ENCODE measurements at places on chromosomes 5 and 9.

GRCh38 chr5:43314724-43315123, 1.5 kb upstream of the HMGCS1 start:
- DNase-seq, result no peak

- DNase-seq, result no peak
Measured at GRCh38 chr9:89854715-89855475, 250.1 kb downstream of the GADD45G start.

DNA sequence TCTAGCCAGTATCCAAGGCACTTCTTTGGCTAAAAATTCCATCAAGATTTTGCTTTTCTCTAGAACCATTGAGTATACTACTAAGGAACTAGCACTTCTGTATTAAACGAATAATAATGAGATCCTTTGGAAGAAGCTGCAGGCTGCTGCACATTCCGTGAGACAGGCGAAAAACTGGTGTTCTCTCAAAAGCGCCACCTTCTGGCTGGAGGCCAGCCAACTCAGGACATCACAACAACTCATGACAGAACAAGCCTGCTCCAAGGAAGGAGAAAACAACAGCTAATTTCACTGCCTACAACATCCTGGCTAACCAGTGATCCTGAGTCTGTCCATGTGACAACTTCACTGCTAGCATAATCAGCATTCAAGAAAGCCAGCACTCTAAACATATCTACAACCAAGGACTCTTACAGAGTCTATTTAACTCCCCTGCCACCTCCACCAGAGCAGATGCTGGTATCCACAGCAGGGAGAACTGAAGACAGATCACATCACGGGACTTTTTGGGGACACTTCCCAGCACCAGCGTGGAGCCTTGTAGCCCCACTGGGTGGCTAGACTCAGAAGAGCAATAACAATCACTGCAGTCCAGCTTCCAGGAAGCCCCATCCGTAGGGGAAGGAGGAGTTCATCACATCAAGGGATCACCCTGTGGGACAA, 150.5 kb downstream of the YTHDC2 start:
- DNase-seq, result peak; percentile 6

DNA sequence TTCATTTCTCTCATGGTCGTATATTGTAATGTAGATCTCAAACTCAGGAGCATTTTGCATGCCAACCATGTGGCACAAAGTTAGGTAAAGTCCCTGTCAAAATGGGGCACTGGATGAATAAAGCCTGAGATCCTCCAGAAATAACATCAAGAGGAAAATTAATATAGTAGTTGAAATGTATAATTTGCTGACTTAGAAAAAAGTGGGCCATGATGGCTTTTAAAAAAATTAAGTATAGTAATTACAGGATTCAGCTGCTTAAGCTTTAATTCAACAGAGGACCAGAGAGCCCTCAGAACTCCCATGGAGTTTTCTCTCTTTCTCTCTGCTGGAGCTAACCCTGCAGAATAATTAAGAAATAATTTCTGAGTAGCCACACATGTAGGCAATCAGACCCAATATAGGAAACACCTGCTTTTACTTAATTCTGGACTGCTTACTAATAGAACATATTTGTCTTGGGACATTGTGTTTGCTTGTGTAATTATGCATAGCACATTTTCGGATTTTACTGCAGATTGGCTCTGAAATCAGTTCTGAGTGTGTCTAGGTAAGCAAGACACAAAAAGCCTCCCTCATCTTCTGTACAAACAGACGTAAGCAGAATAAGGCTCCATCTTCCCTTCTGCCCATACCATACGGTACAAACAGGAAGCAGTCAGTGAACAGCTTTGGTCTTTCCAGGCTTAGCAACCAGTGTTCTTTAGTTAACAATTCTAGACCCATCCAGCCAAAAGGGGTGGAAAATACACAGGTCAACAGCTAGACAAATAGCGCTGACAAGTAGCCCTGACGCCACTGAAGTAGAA, 26.5 kb upstream of the PCSK1 start:
- DNase-seq, result no peak

DNA sequence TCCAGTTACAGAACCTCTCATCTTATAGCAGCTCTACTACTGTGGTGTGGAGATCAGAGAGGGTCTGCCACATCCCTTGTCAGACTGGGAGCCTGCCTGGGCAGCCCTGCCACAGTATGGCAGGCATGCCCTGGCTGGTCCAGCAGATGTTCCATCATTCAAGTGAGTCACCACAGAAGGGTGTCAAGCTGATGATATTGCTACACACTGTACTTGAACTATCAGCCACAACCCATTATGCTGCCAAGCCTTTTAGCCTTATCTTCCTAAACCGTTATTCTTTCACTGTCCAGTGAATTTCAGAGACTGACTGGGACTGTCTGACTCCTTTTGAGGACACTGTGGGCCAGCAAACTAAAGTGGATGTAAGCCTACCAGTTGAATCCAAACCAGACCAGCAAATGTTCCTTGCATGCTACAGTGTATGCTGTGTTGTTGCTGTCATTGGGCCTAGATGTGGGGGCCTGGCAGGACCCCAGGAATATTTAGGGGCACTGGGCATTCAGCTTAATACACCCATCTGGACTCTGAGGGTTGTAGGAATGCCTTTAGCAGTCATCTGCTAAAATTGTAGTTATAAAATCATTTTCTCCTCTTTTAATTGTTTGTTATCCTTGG, 202.6 kb downstream of the NR3C1 start:
- no peak for DNase-seq

- DNase-seq, result no peak
Measured at GRCh38 chr5:24094081-24094679, 550.6 kb downstream of the CDH10 start.

DNA sequence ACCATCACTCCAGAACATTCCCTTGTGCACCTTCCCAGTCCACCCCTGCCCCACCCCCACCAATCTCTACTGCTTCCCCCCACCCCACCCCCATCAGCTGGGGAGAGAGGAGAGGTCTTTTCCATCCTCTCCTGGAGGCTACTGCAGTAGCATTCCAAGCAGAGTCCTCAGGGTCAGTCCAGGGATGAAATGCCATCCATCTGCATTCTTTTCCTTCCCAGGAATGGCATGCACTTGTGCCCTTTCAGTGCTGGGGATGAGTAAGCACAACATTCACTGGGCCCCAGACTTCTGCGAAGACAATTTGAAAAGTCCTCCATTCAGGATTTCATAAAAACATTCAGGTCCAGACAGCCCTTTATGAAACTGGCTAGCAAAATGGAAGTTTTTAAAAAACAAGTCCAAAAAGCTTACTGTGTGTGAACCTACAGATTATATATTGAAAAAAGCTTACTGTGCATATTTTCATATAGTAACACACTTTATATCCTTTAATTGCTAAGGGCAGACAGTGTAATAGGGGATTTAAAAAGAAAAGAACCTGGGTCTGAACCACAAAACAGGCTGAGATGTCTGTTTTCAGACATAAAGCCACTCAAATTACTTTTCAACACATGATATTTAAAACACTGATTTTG, 50.0 kb upstream of the GOLPH3 start:
- DNase-seq, result no peak

DNA sequence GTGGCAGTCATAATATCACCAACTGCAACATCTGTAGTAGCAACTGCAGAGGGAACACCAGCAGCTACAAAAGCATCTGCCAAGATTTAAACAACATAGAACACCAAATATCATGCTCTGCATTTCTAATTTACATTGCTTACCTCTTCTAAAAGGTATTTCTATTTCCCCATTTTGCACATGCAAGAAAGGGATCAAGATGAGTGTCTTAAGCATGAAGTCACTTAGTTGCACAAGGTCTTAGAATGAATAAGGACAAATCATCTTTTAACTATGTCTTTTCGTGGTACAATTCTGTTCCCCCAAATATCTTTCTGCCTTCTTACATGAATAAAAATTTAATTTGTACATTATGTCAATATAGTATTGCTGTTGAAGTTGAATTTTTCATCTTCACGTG, 1746.4 kb downstream of the EFNA5 start:
- no peak for DNase-seq

GRCh38 chr9:114449236-114449635, 56.0 kb downstream of the WHRN start:
- no peak for DNase-seq

GRCh38 chr5:35753500-35753899, 103.2 kb upstream of the IL7R start:
- DNase-seq, result no peak

- no peak for DNase-seq
Measured at GRCh38 chr5:5487585-5488360, 65.3 kb downstream of the ICE1 start.

- DNase-seq, result no peak
Measured at GRCh38 chr5:118692811-118693342, 295.5 kb downstream of the DTWD2 start.

- no peak for DNase-seq
Measured at GRCh38 chr5:128111818-128112448, 28.4 kb downstream of the SLC12A2 start.

- DNase-seq, result no peak
Measured at GRCh38 chr5:125189531-125189941, 443.1 kb upstream of the ZNF608 start.

- DNase-seq, result no peak
Measured at GRCh38 chr5:144205141-144205551, 34.5 kb downstream of the KCTD16 start.

DNA sequence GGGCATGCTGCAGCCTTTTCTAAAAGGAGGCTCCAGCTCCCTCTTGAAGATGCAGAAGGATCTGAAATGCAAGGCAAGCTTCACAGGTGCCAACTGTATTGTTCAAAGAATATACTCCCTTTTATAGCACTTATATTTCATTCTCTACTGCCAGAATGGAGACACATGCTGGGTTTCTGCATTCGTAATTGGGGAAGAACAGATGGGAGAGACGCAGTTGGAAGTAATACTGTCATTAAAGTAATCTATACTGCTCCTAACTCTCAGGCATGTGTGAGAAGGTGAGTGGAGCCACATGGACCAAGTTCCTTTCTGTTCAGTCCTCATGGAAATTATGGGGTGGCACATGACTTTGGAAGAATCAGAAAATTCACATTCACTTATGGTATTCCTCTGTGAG, 226.4 kb downstream of the TRIM32 start:
- DNase-seq, result no peak

- DNase-seq, result no peak
Measured at GRCh38 chr9:105248691-105249090, 4.2 kb downstream of the SLC44A1 start.

GRCh38 chr9:129412814-129413536, 207.9 kb downstream of the C9orf50 start:
- peak; percentile 24 for DNase-seq

DNA sequence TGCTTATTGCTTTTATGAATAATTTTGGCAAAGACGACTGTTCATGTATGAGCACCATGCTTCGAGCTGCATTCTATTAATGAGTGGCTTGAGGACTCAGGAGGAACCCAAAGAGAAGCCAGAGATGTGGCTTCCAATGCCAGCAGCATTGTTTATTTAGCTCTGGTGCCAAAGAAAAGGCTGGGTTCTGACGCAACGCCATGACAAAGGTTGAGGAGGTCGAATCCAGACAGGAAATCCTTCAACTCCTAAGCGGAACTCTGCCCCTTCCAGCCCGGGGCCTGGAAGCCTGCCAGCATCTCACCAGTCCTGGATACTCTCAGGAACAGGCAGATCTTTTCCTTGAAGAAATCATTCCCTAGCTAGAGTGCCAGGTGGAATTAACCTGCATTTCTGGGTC, 104.4 kb downstream of the ARHGAP26 start:
- DNase-seq, result no peak

- no peak for DNase-seq
Measured at GRCh38 chr5:123178683-123179082, 89.6 kb downstream of the PRDM6 start.

DNA sequence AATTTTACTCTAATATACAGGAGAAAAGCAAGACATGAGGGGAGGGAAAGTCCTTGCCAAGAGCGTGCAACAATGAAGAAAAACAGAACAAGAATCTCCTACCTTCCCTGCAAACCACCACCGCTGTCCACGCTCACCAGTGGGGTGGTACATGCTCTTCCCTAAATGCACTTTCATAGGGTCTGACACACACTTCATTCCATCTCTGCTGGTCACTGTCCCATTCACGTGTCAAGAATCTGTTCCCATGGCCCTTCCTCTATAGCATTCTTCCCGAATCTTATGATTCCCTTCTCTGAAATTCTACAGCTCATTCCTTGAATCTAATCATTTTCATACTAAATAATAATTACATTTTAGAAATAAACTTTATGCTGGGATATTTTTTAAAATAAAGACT, 11.4 kb upstream of the DNAH5 start:
- no peak for DNase-seq

DNA sequence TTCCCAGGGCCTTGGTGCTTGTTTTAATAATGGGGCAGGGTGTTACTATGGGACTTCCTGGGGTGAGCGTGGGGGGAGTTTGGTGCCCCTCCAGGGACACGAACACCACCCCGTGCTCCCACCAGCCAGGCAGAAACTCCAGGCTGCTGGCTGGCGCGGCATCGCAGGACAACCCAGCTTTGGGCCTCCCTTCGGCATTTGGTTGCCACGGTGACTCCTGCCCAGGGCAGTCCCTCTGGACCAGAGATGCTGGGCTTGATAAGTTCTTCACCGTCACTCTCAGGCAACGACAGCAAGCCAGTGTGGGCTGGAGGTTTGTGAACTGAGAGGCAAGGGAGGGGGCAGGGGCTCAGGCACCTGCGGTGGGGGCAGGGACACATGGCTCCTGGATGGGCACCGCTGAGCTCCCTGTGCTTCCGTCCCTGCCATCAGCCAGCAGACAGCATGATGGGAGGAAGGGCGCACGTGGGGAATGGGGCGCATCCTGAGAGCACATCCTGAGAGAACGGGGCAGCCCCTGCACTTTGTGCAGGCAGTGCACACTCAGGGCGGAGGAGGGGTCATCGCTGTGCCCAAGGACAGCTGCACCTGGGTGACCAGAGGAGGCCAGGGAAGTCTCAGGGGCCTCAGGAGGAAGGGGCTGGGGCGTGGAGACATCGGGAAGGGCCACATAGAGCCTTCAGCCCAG, 116.4 kb downstream of the RXRA start:
- no peak for DNase-seq

DNA sequence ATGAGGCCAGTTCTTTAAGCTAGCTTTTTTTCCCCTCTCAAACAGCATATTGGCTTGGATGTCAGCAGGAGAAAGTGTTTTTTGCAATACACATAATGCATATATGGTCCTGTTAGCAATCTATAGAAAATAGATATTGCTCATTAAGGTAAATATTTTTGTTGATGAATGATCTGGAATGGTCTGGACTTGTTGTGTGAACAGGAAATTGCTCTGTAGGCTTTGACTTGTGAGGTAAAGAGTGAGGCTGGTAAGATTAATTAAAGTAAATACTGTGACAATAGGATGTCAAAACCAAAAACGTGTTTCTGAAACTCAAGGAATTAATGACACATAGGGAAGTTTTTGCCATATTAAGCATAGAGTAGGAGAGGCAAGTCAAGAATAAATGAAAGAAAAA, 176.0 kb downstream of the TRIO start:
- no peak for DNase-seq

DNA sequence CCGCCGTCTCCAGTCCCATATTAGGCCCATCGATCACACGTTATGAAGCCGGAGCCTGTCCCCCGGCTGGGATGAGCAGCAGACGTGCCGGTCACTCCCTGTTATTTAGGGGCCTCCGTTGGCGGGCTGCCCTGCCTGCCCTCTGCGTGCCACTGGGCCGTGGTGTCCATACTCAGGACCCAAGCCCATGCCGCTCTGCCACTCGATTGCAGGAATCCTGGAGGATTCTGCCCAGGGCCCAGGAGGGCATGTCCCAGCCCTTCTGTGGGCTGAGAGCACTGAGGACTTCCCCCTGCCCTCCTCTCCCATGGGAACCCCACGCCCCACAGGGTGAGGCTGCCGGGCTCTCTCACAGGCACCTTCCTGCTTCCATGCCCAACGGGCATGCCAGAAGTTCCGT, 19.6 kb upstream of the LAMC3 start:
- DNase-seq, result no peak
